Stimulated activated CD4-positive, alpha-beta T cell treated with anti-CD3 and anti-CD28 coated beads, Interleukin-15, amount 100 ng/mL, for 1 hour (primary cell): ENCODE measurements at places on chromosomes 13 and 19.

DNA sequence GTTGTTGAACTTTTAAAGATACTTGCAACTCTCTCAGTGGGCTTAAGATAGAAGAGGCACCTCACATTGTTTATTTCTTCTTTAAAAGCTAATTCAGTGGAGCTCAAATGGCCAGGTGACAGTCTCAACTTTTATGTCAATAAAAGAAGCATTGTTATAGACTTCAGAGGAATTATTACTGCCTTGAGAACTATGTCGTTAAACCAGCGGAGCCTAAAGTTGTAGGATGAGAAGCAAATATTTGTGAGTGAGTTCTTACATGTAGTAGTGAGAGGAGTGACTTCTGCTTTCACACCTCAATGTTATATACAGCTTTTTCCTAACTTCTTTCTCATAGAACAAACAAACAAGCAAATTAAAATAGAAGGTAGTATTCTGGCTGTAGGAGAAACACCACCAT, 31.2 kb upstream of the DGKH start:
- DNase-seq, result no peak

GRCh38 chr13:51332566-51333361, 6.7 kb upstream of the SERPINE3 start:
- no peak for DNase-seq

- no peak for DNase-seq
Measured at GRCh38 chr13:43240278-43240677, 216.9 kb downstream of the DNAJC15 start.

DNA sequence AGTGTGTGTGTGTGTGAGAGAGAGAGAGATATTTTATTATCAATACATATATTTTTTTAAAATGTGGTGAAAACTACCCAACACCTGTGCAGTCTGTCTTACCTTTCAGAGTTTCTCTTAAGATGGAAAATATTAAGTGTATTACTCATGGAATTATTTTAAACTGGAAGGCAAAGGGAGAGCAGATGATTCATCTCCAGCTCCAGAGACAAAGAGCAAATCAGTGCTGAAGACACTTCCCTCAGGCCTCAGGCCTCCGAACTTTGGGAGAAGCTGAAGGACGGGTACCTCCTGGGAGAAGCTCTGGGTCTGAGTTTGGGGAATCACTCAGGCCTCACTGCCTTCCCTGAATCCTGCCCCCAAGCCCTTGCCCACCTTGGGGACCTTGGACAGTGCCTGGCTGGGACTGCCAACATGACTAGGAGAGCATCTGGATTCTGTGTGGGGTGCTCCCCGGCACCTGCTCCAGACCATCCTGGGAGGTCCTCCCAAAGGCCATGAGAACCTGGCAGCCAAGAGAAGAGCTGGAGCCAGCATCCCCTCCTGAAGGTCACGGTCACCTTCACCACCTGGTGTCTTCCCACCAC, 170.4 kb upstream of the UBL3 start:
- no peak for DNase-seq

- no peak for DNase-seq
Measured at GRCh38 chr13:49348751-49349150, 95.1 kb downstream of the CAB39L start.

- no peak for DNase-seq
Measured at GRCh38 chr19:17946965-17947784, 14.4 kb downstream of the CCDC124 start.

GRCh38 chr19:54035215-54036178, 28.2 kb downstream of the VSTM1 start:
- no peak for DNase-seq

- DNase-seq, result no peak
Measured at GRCh38 chr13:73825143-73825542, 309.1 kb downstream of the KLF12 start.

- DNase-seq, result no peak
Measured at GRCh38 chr13:106569233-106570095, 1.5 kb upstream of the ARGLU1 start.

- no peak for DNase-seq
Measured at GRCh38 chr19:16088351-16089009, 12.2 kb downstream of the TPM4 start.

- DNase-seq, result no peak
Measured at GRCh38 chr19:31214997-31215396, 134.2 kb downstream of the TSHZ3 start.

DNA sequence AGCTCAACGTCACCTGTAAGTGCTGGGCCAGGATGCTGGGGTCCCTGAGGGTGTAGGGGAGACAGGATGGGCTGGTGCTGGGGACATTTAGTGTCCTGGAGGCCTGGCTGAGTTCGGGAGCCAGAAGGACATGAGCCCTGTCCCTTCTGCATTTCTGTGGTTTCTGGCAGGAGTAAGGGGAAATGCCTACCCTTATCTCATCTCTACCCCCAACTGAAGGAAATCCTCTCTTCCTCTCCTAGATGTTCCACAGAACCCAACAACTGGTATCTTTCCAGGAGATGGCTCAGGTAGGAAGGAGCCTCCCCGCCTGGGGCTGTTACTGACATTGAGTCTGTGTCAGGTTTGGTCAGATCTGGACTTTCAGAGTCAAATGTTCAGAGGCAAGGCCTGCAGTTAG, 1.2 kb downstream of the CD33 start:
- no peak for DNase-seq

GRCh38 chr19:37941782-37942515, 34.9 kb downstream of the SIPA1L3 start:
- DNase-seq, result no peak

GRCh38 chr19:29537601-29538000, 11.8 kb downstream of the VSTM2B start:
- DNase-seq, result no peak

- no peak for DNase-seq
Measured at GRCh38 chr19:2303211-2303798, 4.6 kb downstream of the LINGO3 start.

DNA sequence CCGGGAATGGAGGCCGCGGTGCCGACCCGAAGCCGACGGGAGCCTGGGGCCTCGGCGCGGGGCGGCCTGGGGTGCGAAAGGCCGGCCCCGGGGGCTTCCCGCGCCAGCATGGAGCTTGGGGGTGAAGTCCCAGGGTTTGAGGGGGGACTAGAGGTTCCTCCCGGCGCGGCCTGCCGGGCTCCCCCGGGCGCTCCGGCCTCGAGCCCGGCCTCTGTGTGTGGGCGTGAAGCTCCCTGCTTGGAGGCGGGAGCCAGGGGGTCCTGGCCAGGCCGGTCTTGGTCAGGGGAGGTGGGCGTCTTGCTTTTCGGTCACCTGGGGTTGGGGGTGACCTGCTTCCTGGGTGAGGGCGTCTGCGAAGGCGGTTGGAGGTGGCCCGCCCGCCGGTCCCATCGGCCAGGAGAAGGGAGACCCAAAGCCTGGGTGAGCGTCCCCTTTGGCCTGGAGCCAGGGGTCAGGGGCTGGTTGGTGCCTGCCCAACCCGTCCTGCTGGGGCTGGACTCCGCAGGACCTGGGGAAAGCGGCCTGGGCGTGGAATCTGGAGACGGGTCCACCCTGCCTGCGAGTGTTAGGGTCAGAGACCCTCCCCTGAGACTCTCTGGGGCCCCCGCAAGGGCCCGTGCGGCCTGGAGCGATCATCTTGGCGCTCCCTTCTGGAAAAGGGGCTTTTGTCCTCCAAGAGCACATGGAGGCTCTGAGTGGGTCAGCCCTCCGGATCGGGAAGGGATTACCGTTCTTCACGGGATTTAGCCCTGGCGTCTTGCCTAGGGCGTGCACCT, 535 bp downstream of the BSG start:
- no peak for DNase-seq

DNA sequence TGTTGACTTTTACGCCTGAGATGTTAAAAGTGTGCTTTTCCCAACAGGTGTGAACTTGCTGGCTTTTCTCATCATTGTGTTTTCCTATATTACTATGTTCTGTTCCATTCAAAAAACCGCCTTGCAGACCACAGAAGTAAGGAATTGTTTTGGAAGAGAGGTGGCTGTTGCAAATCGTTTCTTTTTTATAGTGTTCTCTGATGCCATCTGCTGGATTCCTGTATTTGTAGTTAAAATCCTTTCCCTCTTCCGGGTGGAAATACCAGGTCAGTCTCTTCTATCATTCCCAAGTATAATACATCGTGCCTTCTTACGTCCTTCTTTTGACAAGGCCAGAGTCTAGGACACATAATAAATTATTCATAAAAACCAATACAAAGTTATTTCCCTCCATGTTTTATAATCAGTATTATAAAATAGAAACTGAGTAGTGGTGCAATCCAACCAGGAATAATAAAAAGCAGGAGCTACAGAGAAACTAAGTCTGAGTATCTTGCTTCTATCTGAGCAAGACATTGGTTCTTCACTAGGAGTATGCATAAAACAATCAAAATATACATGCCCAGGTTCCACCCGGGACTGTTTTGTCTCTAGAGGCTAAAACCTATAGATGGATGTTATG, 57.9 kb downstream of the RXFP2 start:
- no peak for DNase-seq

DNA sequence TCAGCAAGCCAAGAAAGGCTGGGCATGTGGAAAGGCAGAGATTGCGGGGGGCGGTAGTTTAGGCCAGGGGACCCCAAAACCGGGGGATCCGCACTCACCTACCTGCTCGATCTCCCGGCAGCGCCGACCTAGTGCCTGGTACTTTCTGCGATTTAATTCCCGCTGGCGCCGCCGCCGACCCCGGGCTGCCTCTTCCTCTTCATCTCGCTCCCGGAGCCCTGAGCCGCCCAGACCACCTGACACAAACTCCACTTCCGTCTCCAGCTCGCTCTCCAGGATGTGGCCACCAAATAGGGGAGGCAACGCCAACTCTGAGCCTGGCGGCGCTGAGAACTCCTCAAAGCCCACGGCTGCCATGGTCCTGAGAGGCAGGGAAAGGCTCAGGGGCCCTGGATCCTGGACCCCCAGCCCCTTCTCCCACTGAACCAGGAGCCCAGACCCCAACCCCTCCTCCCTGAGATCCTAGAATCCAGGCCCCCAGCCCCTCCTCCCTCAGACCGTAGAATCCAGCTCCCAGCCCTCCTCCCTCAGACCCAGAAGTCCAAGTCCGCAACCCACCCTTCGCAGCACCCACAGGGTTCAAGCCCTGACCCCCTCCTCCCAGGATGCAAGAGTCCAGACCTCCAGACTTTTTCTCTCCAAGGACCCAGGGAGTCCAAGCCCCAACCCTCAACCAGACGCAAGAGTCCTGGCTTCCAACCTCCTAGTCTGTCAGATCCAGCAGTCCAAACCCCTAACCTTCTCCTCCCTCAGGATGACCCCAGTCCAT, 933 bp downstream of the TFPT start:
- no peak for DNase-seq

DNA sequence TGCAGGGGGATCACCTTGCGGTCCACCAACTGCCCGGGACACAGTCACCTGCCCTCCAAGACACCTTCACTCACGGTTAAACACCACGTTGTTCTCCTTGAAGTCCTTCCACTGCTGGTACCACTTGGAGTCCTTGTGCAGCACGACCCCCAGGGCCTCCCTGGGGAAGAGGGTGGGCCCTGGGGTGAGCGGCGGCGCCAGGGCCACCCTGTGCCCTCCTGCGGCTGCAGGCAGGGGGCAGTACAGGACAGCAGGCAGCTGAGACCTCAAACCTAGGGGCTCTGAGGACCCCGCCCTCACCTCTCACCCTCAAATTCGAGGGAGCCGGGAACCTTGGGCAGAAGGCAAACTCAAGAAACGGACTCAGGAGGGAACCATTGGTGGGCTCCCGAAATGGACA, 7.5 kb upstream of the CTXN1 start:
- DNase-seq, result no peak

GRCh38 chr19:44824761-44825160, 15.9 kb downstream of the BCAM start:
- DNase-seq, result no peak

DNA sequence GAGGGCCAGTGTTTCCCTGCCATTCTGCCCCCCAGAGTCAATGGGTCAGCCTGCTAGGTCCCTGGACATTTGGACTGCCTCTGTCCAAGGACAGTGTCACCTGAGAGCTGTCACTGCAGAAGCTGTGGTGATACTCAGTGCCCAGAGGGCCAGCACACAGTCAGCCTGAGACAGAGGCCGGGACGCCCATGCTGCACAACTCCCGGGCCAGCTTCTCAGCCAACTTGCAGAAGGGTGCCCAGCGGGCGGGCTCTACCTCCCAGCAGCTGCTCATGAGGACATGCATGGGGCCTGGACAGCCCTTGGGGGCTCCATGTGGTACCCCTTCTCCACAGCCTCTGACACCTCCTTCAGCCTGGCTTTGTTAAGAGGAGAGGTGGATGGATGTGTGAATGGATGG, 3.8 kb upstream of the RAX2 start:
- no peak for DNase-seq

GRCh38 chr13:100203696-100204367, 114.9 kb downstream of the PCCA start:
- DNase-seq, result no peak

DNA sequence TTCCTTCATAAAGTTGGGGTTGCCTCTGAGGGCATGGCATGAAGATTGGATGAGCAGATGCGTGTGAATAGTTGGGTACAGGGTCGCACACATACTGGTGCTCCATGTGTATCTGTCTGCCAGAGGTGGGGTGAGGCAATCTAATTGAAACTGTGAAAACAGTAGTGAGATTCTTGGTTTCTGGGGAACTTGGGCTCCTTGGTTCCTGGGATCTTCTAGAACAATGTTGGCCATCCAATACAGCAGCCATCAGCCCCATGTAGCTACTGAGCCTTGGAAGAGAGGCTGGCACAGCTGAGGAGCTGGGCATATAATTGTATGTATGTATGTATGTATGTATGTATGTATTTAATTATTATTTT, 616 bp downstream of the FCHO1 start:
- DNase-seq, result no peak

- no peak for DNase-seq
Measured at GRCh38 chr19:10332158-10332964, 968 bp downstream of the RAVER1 start.

DNA sequence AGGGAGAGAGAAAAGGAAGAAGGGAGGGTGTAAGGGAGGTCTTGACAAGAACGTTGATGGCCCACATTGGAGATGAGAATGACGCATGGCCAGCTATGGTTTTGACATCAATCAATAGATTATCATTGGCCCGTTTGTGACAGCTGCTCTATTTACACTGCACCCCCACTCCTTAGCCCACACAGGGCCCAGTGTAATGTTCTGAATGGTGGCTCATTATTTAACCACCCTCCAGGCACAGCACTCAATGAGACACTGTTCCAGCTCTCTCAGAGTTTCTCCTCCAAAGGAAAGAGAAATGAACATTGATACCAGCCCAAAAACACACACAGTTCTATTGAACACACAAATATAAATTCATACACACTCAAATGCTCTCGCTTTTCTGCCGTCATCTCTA, 173.0 kb upstream of the IPO5 start:
- no peak for DNase-seq

DNA sequence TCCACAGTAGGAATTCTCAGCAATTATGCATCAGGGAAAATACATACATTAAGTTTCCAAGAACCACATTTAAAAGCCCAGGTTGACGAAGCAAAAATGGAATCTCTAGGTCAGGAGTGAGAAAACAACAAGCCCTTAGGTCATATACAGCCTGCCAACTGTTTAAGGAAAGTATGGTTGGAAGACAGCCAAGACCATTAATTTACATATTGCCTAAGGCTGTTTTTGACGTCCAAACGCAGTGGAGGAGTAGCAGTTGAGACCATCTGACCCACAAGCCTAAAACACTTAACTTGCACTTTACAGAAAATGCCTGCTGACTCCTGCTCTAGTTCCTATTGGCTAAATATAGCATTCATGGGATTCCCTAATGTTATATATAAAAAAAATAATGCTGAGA, 299.0 kb downstream of the ITGBL1 start:
- DNase-seq, result no peak
